Ureter (tissue), 1 donor: ENCODE measurements at places on chromosomes 2 and 18. TPM values are rescaled to one million over a fixed set of nuclear protein-coding genes. Genes with fewer than 3 reads are reported as not detected.
A peak's percentile ranks its signal among the peaks of the same experiment; 100 is the strongest.

NCKAP1 gene
- total RNA-seq, result 174 TPM

TWSG1 gene
- 44.6 TPM for total RNA-seq

CNGA3 gene
- not detected for total RNA-seq

SCYGR1 gene
- total RNA-seq, result not detected

CHRND gene
- total RNA-seq, result not detected

- DNase-seq, result no peak
Observed at GRCh38 chr18:6520901-6521300, 106.2 kb upstream of the L3MBTL4 start.

GRCh38 chr18:43774497-43774896, 497.2 kb upstream of the SYT4 start:
- DNase-seq, result no peak

DNA sequence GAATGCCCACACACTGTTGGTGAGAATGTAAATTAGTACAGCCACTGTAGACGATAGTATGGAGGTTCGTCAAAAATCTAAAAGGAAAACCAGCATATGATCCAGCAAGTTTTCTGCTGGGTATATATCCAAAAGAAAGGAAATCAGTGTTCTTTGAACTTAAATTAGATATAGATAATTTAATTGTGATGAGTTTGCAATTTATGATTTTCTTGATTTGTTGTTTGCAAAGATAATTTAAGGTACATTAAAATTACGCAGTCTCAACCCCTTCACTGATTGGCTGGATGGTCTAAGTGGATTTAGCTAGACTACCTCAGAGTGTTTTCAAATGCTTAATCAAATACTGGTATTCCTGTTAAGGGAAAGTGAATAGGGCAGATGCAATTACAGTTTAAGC, 302.2 kb downstream of the GALNT13 start:
- DNase-seq, result no peak

DNA sequence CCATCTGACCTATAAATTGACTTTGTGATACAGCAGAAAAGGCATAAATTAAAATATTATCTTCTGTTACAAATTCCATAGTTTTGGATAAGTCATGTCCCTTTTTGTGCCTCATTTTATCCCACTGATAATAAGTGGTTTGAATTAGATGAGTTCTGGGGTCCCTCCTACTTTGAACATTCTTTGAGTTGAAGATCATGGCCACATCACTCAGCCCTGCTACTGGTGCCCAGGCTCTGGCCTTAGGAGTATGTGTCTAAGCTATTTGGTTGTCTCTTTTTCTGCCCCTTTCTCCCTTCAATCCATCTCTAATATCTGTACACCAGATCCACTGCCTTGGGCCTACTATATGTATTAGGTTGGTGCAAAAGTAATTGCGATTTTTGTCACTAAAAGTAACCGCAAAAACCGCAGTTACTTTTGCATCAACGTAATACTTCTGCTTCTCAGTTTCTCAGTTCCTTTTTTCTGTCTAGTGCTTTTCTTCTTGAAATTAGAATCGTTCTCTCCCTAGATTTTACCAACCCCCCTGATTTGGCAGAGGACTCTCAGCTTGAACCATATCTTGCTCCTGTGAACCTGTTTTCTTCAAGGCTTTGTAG, 362.5 kb upstream of the TNP1 start:
- DNase-seq, result no peak

GRCh38 chr18:45291621-45292615, 323.4 kb upstream of the SLC14A2 start:
- DNase-seq, result no peak

- DNase-seq, result no peak
Observed at GRCh38 chr2:187377340-187377739, 70.7 kb downstream of the CALCRL start.

DNA sequence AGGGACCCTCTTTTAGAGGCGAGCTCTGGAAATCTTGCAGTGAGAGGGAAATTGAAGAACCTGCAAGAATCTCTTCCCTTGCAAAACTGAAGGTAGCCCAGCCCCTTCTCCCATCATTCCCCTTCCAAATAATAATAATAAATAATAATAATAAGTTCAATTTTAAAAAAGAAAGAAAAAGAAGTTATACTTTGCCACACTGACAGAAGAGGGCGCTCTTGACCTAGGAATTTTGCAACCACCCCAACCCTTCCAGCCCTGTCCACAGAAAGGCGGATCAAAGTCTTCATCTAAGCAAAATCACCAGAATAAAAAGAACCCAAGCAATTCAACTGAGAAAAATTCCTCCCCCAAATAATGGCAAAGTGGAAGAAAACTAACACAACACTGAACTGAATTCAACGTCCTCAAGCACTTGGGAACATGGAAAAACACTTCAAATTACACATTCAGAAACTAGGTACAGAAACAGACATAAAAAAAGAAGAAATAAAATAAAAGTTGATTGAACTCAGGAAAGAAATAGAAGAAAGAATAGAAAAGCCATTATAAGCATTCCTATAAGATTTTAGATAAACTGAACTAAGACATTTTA, 98.9 kb upstream of the GLS start:
- DNase-seq, result peak; percentile 56
